Regular cardiac myocyte (primary cell): ENCODE measurements at places on chromosomes 1 and 21. TPM values are rescaled to one million over a fixed set of nuclear protein-coding genes. Genes with fewer than 3 reads are reported as not detected.

RORC gene
- total RNA-seq = not detected in 2 replicates

OR2G6 gene
- not detected in 2 replicates for total RNA-seq

DFFB gene
- total RNA-seq = 4.8 and 10.5 TPM in 2 replicates

THEMIS2 gene
- 3.3 and 5.6 TPM in 2 replicates for total RNA-seq

FMN2 gene
- 29.0 and 73.6 TPM in 2 replicates for total RNA-seq

LRRC52 gene
- total RNA-seq = not detected in 2 replicates

FOXD3 gene
- total RNA-seq = not detected in 2 replicates
